Endothelial cell (in vitro differentiated cells): ENCODE measurements at places on chromosomes 12 and 14. TPM values are rescaled to one million over a fixed set of nuclear protein-coding genes. Genes with fewer than 3 reads are reported as not detected.

DNA sequence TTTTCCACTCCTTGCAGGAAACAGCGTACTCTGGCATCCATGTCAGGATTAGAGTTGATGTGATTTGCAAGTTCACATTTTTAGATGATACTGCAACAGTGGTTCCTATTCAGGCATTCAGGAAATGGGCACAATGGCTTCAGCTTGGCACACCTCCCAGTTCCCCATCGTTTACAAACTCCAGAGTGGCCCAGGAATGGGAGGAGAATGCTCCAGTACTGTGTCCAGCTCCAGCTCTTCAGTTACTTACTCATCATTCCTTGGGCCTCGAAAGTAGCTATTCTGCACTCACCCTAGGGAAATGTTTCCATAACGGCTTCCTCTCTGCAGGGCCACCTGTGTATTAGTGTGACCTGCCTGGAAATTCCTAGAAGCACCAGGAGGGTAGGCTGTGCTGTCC, 239.7 kb upstream of the RGS6 start:
- no peak for DNase-seq
- no peak overlapping the region for H3K4me3 ChIP-seq
- H3K4me1 ChIP-seq, result no peaks in the 10 kb centered on the region
- no peaks in the 10 kb centered on the region for H3K27me3 ChIP-seq
- H3K36me3 ChIP-seq, result peaks cover 13% of the 10 kb centered on the region
- H3K27ac ChIP-seq, result no peak overlapping the region

- H3K4me3 ChIP-seq, result no peak overlapping the region
- DNase-seq, result no peak
- peaks cover 40% of the 10 kb centered on the region for H3K36me3 ChIP-seq
- peaks cover 16% of the 10 kb centered on the region for H3K27me3 ChIP-seq
- peaks cover 36% of the 10 kb centered on the region for H3K4me1 ChIP-seq
Measured at GRCh38 chr12:53070877-53071492, 8.2 kb downstream of the SPRYD3 start.

DNA sequence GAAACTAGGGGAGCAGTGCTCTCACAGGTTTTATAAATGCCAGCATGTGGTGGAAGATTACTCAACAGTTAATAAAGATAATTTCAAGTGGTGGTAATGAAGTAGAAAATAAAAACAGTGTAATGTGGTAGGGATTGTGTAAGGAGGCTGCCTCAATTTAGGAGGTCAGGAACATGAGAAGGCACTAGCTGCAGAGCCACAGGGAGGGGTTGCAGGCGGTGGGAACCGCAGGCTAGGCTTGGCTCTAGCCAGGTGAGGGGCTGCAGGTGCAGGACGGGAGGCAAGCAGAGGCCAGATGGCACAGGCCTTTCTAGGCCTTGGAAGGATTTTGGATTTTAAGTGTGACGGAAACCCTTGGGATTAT, 768 bp downstream of the METTL25 start:
- DNase-seq, result peak; percentile 15
- peak overlapping the region; percentile 100 for H3K4me3 ChIP-seq
- H3K36me3 ChIP-seq, result no peaks in the 10 kb centered on the region
- H3K27ac ChIP-seq, result no peak overlapping the region

- DNase-seq, result no peak
- no peak overlapping the region for H3K27ac ChIP-seq
- H3K4me1 ChIP-seq, result peaks cover 13% of the 10 kb centered on the region
- peaks cover 25% of the 10 kb centered on the region for H3K36me3 ChIP-seq
- no peaks in the 10 kb centered on the region for H3K27me3 ChIP-seq
- H3K4me3 ChIP-seq, result no peak overlapping the region
Measured at GRCh38 chr14:74474376-74474775, 18.7 kb downstream of the NPC2 start.

DNA sequence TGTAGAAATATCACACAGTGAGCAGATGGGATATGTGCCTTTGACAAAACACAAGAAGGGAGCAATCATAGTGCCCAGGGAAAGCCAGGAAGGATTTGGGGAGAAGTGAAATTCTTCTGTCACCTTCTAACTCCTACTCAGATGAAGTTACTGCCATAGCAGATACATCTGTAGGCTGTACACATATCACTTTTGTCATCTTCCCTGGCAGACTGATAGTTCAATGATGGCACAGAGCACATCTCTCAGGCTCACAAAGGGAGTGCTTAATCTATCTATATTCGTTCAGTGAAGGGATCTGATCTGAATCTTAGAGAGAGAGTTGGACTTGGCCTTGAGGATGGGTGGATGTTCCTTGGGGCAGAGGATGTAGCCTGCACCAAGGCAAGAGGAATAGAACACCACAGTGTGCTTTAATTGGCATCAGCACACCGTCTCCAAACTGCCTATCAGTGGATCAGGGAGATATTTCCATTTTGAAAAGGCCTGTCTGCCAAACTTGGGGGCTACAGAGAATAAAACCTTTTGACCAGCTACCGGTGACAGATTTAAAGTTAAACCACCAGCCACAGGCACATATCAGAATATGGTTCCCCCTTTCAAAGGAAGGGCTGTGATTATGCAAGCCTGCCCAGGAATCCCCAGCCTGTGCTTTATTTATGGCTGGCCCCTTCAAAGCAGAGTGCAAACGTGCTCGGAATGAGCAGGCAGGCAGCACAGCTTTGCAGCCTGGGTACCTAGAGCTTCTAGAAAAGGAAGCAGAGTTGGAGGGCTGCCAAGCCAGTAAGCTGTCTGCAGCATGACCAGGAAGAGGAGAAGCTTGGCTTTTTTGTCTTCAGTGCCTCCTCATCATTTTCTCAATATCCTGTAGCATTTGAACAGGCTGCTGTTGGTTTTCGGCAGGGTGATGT, 165.5 kb upstream of the DYRK2 start:
- H3K4me3 ChIP-seq, result no peak overlapping the region
- DNase-seq, result no peak
- peaks cover 3% of the 10 kb centered on the region for H3K27me3 ChIP-seq
- H3K4me1 ChIP-seq, result no peaks in the 10 kb centered on the region
- H3K27ac ChIP-seq, result no peak overlapping the region
- no peaks in the 10 kb centered on the region for H3K36me3 ChIP-seq

DNA sequence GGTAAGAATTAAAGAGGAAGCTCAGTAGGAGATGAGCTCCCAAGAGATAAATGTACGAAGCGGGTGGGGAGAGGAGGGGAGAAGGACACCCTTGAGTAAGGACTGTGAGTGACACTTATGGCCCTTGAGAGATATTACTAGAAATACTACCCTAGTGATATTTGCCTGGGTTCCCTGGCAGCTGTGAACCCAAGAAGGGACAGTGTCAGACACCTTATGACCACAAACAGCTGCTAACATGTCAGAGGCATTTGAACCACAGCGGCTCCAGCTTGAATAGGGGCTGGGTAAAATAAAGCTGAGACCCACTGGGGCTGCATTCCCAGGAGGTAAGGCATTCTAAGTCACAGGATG, 19.6 kb upstream of the SLC6A12 start:
- no peak overlapping the region for H3K27ac ChIP-seq
- H3K4me1 ChIP-seq, result peaks cover 6% of the 10 kb centered on the region
- no peak overlapping the region for H3K4me3 ChIP-seq

- no peak for DNase-seq
- no peak overlapping the region for H3K27ac ChIP-seq
- no peaks in the 10 kb centered on the region for H3K4me1 ChIP-seq
Measured at GRCh38 chr12:125434936-125435443, 369.8 kb downstream of the AACS start.

GRCh38 chr12:6570264-6570887, 2.3 kb upstream of the NOP2 start:
- peaks cover 11% of the 10 kb centered on the region for H3K27me3 ChIP-seq
- peaks cover 49% of the 10 kb centered on the region for H3K36me3 ChIP-seq
- H3K4me1 ChIP-seq, result peaks cover 10% of the 10 kb centered on the region
- DNase-seq, result peak; percentile 75

DNA sequence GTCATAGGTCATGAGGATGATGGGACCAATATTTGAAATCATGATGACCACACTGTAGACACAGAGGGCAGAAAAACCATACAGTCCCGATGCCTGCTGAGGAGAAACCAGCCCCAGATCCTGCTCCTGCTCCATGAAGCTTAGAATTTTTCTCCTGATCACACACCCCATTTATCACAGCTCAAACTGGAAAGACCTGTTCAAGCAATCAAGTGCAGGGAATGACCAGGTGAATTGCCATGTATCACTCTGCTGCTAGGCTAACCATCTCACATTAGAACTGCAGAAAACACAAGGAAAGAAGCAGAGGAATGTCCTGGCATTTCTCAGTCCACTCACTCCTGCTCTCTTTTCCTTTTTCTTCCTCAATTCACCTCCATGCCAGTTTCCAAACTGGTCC, 18.1 kb downstream of the MANSC1 start:
- peaks cover 15% of the 10 kb centered on the region for H3K36me3 ChIP-seq
- H3K27me3 ChIP-seq, result no peaks in the 10 kb centered on the region
- H3K4me1 ChIP-seq, result peaks cover 13% of the 10 kb centered on the region
- H3K27ac ChIP-seq, result no peak overlapping the region

Gene KRT5
- not detected for total RNA-seq

Gene SLC10A1
- total RNA-seq, result not detected
